ENCODE measurements at places on chromosomes 6 and 20.

DNA sequence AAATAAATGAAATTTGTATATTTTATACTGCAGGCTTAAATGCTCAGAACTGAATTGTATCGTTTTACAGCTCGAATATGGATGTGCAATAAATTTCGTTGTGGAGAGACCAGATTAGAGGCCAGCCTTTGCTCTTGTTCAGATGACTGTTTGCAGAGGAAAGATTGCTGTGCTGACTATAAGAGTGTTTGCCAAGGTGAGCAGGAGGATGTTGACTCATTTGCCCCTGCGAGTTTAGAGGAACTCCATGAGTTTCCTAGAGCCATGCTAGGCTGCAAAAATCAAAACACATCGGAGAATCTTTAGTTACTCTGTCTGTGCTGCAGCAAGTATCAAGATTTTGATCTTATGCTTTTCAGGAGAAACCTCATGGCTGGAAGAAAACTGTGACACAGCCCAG lies 15.4 kb downstream of the ENPP3 start:
- no peak for DNase-seq

- no peak for DNase-seq
These were observed 70.5 kb downstream of the MOXD1 start for GRCh38 chr6:132330759-132331158.

- DNase-seq: no peak
These were observed 9.5 kb upstream of the HLA-DOA start for GRCh38 chr6:33018904-33019303.

- DNase-seq: no peak
These were observed 84.4 kb downstream of the GMPR start for GRCh38 chr6:16322666-16323312.

- DNase-seq: no peak
These were observed 79.5 kb upstream of the NEDD9 start for GRCh38 chr6:11311970-11312369.

DNA sequence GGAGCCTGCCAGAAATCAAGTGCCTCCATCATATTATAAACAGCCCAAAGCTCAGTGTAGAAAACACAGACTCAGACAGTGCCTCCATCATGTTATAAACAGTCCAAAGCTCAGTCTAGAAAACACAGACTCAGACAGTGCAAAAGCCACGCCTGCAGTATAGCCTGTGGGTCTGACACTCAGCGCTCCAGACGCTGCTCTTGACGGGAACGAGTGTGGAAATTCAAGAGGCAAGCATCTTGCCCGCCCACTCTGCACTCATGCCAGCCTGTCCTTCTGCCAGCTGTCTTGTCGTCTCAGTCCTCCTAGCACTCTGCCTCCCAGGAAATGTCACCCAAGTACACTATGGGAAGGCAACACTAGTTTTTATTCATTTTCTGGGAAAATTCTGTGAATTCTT lies 274.2 kb upstream of the CDH4 start:
- no peak for DNase-seq

- DNase-seq: no peak
These were observed 1.8 kb upstream of the YTHDF1 start for GRCh38 chr20:63217706-63218105.

DNA sequence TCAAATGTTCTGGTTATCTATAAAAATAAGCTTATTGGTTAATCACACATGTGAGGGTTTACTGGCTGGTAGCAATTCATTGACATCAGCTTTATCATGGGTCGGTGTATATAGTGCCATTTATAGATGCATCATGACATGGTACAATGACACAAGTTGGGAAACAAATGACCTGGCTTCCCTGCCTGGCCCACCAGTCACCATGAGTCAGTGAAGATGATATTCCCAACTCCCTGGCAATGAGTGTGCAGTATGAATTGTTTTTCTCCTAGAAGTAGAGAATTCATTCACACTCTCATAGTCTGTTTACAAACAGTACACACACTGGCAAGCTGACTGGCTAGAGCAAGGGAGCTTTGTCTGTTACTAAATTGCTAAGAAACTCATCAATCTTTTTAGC lies 37.2 kb upstream of the CALHM6 start:
- no peak for DNase-seq

- no peak for DNase-seq
These were observed 88.8 kb downstream of the GMPR start for GRCh38 chr6:16326971-16327776.

GRCh38 chr6:104460738-104461483 lies 398.8 kb downstream of the HACE1 start:
- no peak for DNase-seq

DNA sequence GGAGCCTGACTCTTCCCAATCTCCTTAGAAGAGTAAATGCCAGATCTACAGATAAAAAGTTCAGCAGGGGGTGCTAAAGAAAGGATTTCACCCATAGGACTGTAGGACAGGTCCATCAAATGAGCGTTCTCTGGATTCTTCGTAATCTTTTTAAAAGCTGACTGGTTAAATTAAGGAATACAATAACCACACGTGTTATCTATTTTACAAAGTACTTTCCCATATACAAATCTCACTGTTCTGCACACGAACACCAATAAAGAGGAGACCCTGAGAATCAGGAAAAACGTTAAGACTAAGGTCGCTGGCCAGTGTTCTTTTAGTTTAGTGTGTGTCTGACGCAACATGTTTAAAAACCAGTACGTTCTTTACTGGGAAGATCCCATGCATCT lies 542 bp downstream of the TUBE1 start:
- peak; percentile 39 for DNase-seq

GRCh38 chr20:39163993-39164392 lies 201.8 kb downstream of the DHX35 start:
- no peak for DNase-seq

GRCh38 chr6:167858086-167858591 lies 31.4 kb downstream of the AFDN start:
- DNase-seq: peak; percentile 64

- DNase-seq: no peak
These were observed 697.2 kb upstream of the CITED2 start for GRCh38 chr6:140071601-140072062.

GRCh38 chr6:134813146-134813545 lies 136.8 kb downstream of the ALDH8A1 start:
- no peak for DNase-seq

GRCh38 chr6:146985111-146985510 lies 219.1 kb upstream of the STXBP5 start:
- DNase-seq: no peak

DNA sequence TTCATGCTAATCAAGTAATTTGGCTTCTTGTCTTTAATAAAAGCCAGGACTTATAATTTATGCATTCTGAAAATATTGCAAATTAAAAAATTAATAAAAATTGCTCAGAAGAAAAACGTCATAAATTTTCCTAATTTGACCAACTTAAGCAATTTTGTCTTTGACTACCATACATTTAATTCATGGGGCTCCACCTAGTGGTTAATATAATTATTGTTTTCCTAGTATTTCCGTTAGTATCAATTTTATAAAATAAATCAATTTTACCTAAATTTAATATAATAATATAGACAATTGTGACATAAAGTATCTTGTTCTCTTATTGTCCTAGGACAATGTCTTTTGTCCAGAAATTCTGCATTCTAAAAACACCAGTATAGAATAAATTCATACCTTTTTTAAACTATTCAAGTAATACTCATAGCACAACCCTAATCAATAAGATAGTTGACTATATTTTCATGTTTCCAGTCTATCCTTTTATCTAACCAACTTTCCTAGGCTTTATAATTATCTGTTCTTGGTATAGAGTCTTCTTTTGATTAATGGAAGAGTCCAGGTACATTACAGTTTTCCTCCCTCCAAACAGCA lies 319.9 kb downstream of the TRDN start:
- no peak for DNase-seq

- DNase-seq: peak; percentile 66
These were observed 273.0 kb upstream of the TAB2 start for GRCh38 chr6:149044528-149044927.

DNA sequence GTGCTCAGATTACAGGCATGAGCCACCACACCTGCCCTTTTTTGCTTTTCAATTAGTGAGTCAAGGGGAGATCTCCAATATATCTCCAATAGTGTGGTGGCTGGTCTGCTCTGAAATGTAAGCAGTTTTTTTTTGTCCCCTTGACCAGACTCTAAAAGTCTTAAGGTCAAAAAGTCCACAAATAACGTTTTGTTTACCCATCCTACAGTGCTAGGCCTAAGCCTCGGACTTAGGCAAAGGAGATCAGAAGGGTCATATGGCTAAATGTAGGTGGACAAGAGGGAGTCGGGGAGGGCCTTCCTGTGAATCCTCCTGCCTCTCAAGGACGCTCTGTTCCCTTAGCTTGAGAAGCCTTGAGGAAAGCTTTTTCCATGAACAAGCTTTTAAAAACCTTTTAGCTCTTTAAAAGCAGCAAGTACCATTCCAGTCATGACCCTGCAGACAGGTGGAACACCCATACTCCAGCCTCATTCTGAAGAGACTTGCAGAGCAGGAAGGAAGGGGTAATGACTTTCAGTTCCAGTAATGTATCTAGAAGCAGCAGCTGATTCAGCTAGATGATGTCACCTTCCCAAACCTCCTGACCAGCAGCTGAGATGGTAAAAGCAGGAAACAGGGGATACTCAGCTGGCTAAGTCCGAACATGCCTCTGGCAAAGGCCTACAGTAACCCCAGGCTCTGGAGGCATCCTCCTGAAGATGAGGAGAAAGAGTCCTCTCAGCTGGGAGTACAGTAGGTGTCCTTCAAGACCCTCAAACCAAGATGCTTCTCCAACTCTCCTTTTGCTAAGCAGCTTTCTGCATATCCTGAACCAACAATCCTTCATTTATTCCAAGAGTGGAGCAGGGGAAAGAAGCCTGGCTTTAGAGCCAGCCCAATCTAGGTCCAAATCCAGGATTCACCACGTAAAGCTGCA lies 23.6 kb downstream of the BCL2L1 start:
- DNase-seq: peak; percentile 80

GRCh38 chr20:7608250-7608649 lies 332.0 kb downstream of the HAO1 start:
- no peak for DNase-seq

DNA sequence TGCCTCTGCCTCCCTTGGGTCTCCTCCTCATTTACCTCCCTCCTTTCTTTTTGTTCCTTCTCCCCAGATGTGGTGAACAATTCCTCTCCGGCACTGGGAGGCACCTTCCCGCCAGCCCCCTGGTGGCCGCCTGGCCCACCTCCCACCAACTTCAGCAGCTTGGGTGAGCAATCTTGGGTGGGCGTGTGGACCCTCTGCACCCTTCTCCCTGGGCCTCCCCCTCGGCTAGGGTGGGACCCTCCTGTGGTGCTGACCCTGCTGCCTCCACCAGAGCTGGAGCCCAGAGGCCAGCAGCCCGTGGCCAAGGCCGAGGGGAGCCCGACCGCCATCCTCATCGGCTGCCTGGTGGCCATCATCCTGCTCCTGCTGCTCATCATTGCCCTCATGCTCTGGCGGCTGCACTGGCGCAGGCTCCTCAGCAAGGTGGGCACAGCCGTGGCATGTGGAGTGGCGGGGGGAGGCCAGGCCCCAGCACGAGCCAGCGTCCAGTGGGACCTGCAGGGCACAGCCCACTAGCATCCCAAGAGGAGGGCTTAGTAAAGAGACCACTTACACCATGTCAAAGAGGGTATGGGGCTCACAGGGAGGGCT lies 8.8 kb downstream of the DDR1 start:
- DNase-seq: no peak

DNA sequence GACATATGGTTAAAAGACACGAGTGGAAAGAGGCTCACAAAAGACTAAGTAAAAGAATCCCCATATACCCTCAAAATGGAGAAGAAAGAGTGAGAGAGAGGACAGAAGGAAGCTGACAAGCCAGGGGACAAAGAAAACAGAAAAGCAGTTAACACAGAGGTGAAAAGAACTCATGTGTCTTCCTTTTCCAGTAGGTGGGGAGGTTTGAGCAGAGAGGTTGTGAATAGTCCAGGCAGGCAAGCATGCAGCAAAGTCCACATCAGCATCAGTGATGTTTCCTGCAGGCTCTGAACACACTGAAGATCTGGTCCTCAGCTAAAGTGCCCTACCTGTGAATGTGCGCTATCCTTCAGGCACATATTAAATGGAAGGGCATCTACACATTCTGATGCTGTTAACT lies 196.5 kb upstream of the IRAK1BP1 start:
- DNase-seq: no peak

All from fibroblast of the conjunctiva (primary cell).